ENCODE measurements at places on chromosomes 1 and 21.

- no peak for DNase-seq
Measured at GRCh38 chr1:146046664-146047063, 25.1 kb upstream of the HJV start.

DNA sequence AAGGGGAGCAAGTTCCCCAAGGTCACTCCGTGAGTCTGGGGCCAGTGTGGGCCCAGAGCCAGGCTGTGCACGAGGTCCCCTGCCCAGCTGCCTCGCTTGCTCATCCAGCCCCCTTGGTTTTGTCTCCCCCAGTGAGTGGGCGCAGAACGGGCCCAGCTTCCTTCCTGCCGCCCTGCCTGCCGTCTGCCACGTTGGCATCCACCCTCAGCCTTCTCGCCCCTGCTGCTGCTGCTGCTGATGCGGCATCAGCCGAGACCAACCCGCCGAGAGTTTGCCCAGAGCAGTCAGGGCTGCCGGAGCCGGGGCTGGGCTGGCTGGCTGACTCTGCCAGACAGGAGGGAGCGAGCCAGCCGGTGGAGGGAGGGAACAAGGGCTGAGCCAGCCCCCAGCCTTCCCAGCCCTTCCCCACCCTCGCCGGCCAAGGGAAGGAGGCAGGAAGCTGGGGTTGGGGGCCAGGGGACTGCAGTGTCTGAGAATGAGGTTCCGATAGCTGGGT lies 31.4 kb upstream of the WASF2 start:
- DNase-seq: no peak

DNA sequence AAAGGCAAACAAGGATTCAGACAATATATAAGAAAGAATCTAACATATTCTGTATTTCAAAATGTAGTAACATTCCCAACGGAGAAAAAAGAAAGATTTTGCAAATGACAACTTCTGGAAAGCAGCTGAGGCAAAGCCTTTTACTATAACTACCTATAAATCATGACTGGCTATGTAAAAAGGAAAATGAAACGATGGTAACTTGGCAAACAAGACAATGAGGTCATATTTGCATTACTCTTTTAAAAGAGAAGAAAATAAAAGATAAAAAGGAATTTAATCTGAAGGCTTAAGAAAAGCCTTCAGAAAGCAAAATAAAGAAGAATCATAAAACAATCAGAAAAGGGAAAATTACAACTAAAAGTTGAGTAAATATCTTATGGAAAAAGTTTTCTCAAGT lies 25.1 kb upstream of the ASPM start:
- no peak for DNase-seq

GRCh38 chr1:2966449-2967328 lies 54.6 kb upstream of the ACTRT2 start:
- no peak for DNase-seq

DNA sequence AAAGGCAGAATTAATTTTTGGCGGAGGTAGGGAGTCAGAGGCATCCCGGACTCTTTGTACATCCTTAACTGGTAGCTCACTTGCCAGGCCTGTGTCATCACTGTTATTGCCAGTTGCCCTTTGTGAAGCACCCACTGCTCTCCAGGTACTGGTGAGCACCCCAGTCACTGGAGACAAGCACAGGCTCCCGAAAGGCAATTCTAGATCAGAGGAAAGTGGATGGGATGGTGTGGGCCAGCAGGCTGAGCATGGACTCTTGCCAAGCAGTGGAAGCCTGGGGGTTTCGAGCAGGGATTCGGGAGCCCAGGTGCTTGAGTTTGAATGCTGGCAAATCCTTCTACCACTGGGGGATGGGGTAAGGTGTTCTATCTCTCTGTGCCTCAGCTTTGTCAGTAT lies 551.1 kb downstream of the MATN1 start:
- no peak for DNase-seq

- DNase-seq: no peak
Measured at GRCh38 chr1:168654198-168654915, 74.6 kb downstream of the DPT start.

GRCh38 chr1:94332952-94333351 lies 85.2 kb upstream of the ABCD3 start:
- DNase-seq: no peak

DNA sequence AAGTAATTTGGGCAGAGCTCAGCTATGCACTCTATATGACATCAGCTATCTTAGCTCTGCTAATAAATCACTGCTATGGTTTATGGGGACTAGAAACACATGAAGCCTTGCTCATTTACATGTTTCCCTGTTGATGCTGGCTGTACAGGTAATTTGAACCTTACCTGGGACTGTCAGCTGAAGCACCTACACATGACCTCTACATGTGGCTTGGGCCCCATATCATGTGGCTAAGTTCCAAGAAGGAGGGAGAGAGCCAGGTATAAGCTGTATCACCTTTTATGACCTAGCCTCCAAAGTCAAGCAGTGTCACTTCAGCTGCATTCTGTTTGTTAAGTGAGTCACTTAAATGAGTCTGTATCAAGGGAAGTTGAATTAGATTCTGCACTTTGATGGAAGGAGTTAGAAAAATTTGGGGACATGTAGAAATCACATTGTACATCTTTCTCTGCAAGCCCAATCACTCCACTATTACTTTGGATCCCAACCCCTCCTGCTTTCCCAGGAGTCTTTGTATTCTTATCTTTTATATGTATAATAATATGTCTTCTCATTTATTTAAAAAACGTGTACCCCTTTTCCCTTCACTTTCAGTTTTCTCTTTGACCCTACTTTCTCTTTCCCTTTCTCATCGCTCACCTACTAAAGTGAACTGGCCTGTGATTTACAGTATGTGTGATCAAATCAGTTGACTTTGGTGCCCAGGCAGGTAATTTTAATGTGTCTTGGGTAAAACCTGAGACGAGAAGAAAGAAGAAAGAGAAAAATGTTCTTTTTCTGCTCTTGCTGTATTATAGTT lies 53.4 kb upstream of the PRKACB start:
- no peak for DNase-seq

DNA sequence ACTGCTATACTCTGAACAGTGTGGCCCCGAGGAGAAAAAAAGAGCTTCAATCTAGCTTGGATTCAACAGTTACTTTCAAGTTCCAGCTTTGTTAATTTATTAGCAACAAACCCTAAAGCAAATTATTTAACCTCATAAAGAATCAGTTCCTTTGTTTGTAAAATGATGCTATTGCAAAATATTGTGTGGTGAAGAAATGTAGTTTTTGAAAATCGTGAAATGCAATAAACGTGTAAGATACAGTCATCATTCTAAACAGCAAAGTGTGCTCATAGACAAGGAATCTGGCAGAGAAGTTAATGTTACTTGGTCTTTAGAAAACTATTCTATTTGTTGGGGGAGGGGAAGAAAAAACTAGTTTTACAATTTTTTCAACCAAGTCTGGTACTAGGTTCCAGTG lies 297.6 kb upstream of the ADGRL4 start:
- DNase-seq: no peak

DNA sequence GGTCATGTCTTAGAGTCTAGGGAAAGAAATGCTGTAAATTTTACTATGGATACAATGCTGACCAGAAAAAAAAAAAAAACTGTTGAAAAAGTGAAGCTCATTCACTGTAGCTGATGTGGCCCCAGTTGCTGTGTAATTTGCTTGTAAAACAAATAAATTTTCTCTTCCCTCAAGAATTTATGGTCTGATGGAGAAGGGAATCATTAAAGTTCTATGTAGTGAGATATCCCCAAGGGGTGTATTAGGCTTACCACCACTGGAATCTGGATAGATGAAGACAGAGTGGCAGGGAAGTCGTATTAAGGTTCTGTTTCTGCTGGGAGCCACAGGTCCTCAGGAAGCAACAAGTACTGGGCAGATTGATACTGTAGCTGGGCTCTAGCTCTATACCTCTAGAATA lies 860.0 kb downstream of the LTN1 start:
- no peak for DNase-seq

DNA sequence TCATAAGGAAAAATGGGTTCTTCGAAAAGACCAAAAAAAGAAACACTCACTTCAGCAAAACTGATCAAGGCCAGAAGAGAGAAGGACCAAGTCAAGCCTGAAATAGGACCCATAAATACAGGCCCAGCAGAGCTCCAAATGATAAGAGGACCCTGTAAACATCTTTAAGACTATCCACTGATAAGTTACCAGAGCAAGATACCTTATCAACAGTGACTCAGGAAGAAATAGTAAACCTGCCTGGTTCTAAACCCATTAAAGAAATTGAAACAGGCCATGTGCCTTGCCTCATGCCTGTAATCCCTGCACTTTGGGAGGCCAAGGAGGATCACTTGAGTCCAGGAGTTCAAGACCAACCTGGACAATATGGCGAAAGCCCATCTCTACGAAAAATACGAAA lies 81.8 kb upstream of the ERRFI1 start:
- no peak for DNase-seq

- no peak for DNase-seq
Measured at GRCh38 chr21:36743446-36743845, 44.5 kb downstream of the SIM2 start.

GRCh38 chr21:34695434-34695833 lies 26.6 kb downstream of the CLIC6 start:
- no peak for DNase-seq

GRCh38 chr1:21247892-21248715 lies 42.2 kb downstream of the ECE1 start:
- DNase-seq: no peak

GRCh38 chr1:62076286-62076685 lies 118.4 kb upstream of the L1TD1 start:
- DNase-seq: no peak

DNA sequence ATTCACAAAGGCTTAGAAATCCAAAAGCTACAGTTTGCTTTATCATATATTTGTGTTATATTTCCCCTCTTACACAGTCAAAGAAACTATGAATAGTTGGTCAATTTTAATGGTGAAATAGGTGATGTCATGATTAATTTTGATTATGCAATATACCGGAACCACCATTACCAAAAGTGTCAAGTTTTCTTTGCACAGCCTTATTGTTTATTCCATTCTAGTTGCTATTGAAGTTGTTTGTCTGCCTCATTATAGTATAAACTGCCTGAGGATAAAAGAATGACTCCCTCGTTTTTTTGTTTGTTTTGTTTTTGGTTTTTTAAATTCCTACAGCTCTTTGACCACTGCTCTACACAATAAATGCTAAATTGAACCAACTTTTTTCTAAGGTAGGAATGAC lies 690.6 kb upstream of the ZP4 start:
- DNase-seq: no peak

DNA sequence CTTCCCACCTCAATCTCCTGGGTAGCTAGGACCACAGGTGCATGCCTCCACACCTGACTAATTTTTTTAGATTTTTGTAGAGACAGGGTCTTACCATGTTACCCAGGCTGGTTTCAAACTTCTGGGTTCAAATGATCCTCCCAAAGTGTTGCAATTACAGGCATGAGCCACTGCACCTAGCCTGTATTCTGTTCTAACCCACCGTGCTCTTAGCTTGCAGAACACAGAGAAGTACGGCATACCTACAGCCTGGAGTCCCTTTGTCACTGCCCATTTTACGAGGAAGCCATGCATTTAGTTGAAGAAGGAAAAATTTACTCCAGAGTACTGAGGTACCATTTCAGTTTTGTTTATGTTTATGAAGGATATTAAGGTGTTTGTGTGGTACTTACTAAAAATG lies 29.7 kb upstream of the NEXN start:
- no peak for DNase-seq

DNA sequence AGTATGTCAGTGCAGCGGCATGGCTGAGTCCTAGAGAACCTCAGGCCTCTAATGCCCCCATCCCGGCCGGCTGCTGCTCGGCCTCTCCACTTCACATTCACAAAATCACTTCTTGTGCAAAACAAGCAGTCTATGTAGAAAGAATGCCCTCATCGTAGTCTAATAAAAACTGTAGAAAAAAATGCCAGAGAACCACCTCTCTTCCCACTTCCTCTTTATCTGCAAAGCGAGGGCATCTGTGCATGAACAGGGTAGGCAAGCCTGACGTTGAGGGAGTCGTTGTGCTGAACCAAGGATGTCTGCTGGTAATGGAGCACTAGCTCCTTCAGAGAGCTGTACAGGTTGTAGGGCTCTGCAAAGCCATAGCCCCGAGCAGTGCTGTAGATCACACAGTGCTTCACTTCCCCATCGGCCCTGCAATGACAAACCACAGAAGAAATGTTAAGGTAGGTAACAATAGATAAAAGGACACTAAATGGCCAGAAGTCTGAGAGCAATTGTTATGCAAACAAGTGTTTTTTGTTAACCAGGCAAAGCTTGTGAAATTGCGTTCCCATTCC lies 88.9 kb downstream of the PIK3R3 start:
- no peak for DNase-seq

DNA sequence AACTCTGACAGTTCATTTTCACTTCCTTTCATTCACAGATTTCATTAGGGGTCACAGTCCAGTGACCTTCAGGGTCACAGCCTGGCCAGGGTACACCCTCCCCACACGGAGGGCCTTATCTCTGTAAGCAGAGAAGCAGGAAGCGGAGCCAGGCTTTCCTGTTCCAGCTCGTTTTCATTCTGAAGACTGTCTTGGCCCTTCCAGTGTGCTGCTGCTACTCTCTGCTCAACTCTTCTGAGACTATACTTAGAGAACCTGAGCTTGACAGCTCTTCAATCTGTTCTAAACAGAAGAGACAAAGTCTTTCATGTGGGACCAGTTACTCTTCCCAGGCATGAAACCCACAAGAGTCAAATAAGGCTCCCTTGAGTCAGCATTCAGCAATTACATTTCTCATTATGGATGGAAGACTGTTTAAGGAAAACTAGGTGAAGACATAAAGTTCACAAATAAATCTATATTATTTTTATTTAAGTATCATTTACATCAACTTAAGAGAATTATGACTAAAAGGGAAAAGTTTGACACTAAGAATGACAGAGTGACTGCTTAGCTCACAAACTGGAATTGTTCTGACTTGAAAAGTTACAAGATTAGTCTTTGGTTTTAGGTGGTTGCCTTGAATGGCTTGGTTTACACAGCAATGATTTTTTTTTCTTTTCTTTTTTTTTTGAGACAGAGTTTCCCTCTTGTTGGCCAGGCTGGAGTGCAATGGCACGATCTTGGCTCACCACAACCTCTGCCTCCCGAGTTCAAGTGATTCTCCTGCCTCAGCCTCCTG lies 4.8 kb upstream of the TDRD10 start:
- DNase-seq: no peak

- peak; percentile 91 for DNase-seq
Measured at GRCh38 chr1:165851034-165851658, 23.7 kb downstream of the UCK2 start.

DNA sequence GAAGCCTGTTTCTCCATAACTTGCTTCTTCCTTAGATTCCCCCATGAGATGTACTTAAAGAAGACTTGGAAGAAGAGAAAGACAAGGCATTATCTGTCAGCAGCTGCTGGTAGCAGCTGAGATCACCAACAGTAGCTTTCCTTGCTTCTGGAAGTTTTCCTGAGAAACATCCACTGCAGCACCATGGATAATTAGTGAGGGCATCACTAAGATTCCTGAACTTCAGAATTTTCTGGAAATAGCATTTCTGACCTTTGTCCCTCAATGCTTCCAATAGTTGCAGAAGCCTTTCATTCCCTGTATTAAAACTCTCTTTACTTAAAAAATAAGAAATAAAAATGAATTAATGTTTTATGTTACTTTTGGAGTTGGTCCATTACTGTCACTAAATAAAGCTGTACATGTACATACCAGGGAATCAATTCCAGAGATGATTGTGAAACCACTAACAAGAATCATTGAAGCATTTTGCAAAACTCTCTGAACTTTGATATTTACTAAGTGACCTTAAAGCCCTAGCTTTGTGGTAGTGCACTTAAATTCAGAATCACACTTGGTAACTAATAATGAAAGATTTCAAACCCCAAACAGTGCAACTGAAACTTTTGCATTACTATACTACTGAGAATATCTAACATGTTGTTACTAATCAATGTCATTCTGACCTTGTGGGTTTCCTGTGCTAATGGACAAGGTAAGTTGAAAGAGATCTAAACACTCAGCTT lies at the start of gene CFHR4:
Gene CFHR4 (plus strand): TSS at position 538 of the 725 bp plus-strand sequence. CDS start 99 bp downstream, at position 637.
- DNase-seq: no peak

Data from DND-41 (cell line).